ENCODE measurements at places on chromosomes 12 and 14.

DNA sequence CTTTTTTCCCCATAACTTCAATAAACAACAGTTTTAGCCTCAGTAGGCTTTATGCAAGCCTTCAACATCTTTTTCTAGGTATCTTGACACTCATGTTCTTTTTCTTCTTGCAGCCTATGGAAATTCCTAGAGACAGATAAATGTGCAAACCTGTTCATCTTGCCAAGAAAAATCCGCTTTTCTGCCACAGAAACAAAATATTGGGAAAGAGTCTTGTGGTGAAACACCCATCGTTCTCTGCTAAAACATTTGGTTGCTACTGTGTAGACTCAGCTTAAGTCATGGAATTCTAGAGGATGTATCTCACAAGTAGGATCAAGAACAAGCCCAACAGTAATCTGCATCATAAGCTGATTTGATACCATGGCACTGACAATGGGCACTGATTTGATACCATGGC, 295.9 kb downstream of the ZFP36L1 start:
- no peak for DNase-seq

DNA sequence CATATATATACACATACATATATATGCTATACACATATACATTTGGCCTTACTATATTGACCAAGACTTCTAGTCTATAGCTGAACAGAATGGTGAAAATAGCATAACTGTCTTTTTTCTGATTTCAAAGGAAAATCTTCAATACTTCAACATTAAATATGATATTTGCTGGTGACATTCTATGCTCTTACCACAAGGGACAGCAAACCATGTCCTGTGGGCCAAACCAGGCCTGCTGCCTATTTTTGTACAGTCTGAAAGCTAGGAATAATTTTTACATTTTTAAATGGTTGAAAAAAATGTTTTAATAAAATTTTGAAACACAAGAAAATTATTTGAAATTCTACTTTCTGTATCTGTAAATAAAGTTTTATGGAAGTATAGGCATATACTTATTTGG, 63.6 kb downstream of the EML5 start:
- DNase-seq: peak; percentile 0

GRCh38 chr12:56154246-56154771, 1.9 kb downstream of the MYL6B start:
- no peak for DNase-seq

DNA sequence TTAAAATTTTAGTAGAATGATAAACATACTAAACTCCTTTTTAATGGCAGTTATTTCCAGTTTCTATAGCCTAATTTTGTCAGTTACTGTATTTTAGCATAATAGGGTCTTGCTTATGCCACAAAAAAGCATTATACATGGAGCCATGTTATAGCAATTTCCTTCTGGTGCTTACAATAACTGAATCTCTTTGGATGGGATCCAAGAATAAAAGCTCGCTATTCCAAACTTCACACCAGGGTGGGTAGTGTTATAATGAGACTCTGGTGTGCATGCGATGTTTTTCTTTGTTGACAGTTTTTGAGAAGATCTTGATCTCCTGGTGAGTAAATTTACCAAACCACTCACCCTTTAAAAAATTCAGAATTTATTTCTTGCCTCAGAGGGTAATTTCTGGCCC, 90.4 kb upstream of the CCDC91 start:
- no peak for DNase-seq

- DNase-seq: no peak
Measured at GRCh38 chr12:14950982-14951746, 10.2 kb downstream of the ARHGDIB start.

DNA sequence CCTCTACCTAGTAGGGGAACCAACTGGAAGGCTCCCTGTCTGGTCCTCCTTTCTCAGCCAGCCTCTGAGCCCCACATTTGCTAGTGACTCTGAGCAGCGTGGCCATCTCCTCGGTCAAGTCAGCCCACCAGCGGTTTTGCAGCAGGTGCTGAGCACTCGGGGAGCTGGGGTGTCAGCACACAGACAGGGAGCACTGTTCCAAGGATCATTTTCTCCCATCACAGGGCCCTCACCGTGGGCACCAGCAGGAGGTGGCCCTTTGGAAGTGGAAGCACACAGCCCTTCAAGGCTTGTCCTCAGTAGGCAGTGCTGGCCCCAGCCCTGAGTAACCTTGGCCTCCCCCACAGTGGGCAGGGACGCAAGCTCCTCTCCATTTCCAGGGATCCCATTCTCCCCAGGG, 24.1 kb upstream of the EML1 start:
- DNase-seq: no peak

DNA sequence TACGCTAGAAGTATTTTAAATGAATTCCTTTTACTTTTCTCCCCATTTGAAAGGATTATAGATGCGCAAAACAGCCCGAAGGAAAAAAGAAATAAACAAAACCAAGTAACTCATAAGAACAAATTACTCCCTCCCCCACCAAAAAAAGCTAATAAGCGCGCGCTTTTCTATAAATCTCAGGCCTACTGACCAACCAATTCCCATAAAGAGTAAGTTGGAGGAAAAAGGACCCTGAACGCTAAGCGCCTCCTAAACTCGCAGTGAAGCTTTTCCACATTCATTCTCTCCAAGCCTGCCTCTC, 588 bp downstream of the MBIP start:
- DNase-seq: no peak

- DNase-seq: no peak
Measured at GRCh38 chr12:62776575-62776974, 158.4 kb downstream of the PPM1H start.

- DNase-seq: no peak
Measured at GRCh38 chr12:62873826-62874448, 61.0 kb downstream of the PPM1H start.

DNA sequence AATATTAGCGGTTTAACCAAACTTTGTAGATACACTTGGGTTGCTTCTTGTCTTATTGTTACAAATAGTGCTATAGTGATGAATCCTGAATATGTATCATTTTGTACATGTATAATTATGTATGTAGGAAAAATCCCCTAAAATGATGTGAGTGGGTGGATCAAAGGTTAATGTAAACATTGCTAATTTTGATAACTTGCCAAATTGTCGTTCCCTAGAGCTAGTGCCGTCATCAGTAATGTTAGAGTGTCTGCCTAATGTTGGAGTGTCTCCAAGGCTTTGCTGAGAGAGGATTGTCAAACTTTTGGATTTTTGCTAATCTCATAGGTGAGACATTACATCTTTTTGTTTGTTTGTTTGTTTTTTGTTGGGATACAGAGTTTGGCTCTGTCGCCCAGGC, 44.4 kb downstream of the AEBP2 start:
- no peak for DNase-seq

GRCh38 chr12:48690990-48691389, 9.0 kb upstream of the KANSL2 start:
- no peak for DNase-seq

GRCh38 chr12:111409780-111410430, 4.2 kb downstream of the SH2B3 start:
- DNase-seq: peak; percentile 70

- DNase-seq: no peak
Measured at GRCh38 chr12:95262808-95263207, 45.2 kb downstream of the VEZT start.
